Right atrium auricular region (tissue), 2 donors: ENCODE measurements at places on chromosomes 13 and 19.

- no peak for DNase-seq
Measured at GRCh38 chr19:6393983-6394412, 1.0 kb upstream of the GTF2F1 start.

DNA sequence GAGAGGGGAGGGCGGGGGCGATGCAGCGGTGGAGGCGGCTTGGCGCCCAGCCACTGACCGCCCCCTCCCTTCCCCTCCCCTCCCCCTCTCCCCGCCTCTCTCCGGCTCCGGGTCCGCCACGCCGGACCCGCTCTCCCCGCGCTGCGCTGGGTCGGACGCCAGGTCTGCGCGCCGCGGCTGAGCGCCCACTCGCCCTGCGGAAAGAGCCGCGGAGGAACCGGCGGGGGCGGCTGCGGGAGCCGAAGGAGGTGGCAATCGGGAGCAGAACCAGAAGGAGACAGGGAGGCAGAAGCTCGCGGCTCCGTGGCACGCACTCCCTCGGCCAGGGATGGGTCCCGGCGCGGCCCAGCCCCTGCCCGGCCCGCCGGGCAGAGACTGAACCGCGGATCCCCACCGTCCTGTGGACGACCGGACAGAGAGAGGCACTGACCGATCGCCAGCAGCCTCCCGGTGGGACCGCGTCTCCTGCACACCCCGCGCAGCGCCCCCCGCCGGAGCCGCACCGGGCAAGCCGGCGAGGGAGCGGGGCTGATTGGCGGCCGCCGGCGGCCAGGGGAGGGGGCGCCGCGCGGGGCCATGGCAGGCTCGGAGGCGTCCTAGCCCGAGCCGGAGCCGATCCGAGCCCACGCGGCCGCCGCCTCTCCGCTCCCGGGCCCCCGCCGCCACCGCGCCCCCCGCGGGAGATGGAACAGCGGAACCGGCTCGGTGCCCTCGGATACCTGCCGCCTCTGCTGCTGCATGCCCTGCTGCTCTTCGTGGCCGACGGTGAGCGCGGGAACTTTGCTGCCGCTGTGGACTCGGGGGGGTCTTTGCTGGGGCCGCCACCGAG is at the start of gene VSTM2B:
Gene VSTM2B, plus strand, starts transcription at position 94 of the 829 bp plus-strand sequence. Its CDS starts 590 bp downstream, at position 684.
- no peak for DNase-seq

DNA sequence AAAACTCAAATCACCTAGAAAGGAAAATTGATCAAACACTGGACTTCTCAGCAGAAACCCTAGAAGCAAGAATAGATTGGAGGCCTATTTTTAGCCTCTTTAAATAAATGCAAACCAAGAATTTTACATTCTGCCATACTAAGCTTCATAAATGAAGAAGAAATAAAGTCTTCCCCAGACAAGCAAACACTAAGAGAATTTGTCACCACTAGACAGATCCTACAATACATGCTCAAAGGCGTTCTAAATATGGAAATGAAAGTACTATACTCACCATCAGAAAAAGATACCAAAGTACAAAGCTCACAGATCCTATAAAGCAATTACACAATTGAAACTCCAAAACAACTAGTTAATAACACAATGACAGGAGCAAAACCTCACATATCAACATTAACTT is 578.1 kb downstream of the UQCRFS1 start:
- DNase-seq, result no peak

DNA sequence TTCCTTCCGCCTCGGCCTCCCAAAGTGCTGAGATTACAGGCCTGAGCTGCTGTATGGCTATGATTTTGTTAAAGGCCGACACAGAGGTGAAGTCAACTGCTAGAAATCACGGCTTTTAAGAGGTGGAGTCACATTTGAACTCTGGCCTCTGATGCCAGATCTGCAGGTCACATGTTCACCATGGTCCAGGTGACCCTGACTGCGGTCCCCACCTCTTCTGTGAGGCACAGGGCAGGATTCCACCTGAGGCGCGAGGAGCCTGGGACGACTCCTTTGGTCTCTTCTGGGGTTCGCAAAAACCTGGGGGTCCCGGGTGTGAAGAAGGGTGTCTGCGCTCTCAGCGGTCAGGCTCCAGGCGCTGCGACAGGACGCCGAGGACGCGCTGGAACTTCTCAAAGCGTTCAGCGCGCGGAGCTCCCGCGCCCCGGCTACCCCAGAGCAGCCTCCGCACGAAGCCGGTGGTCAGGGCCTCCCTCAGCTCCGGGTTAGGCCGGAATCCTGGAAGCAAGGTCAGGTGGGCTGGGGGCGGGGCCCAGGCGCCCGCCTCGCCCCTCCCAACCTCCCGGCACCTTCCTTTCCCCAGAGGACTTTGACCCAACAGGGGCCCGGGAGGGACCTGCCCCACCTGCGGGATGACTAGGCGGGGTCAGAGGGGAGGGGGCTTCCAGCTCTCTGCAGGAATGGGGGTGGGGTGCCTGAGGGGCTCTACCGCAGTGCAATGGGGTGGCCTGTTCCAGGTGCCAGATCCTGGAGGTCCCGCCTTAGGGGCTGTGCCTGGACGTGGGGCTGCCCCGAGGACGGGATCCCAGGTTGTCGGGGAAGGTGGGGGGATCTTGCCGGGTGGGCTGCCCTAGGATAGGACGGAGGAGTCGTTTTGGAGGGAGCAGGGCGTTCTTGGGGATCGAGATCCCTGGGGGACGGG is 13.0 kb downstream of the TRIP10 start:
- DNase-seq, result no peak

DNA sequence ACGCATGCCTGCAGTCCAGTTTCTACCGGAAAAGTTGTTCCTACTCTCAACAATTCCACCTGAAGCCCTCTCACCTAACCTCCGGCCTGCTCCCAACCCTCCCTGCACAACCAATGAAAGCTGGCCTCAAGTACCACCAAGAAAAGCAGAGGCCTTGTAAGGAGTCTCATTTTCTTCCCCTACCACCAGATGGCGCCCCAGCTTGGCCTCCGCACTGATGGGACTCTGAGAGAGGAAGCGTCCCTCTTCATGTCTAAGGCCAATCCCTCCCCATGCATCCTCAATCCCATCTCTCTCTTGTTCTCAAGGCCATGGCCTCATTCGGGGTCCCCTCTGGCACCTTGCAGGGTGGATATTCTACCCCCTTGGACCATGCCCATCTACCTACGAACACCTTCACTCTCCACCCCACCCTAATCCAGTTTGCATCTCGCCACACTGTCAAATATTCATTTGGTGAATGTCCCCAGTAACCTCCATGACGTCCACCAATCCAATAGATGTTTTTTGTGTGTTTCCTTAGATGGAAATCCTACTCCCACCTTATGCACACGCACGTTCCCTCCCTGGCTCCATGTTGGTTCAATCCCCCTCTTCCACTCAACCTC is 412.8 kb downstream of the ZNF536 start:
- DNase-seq, result peak; percentile 59

DNA sequence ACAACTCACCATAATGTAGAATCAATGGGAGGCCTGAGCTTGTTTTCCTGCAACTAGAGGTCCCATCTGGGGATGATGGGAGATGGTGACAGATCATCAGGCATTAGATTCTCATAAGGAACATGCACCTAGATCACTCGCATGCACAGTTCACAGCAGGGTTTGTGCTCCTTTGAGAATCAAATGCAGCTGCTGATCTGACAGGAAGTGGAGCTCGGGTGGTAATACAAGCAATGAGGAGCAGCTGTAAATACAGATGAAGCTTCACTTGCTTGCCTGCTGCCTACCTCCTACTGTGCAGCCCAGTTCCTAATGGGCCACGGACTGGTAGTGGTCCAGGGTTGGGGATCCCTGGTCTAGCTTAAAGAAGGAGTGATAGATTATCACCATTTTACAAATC is 33.0 kb downstream of the KPNA3 start:
- no peak for DNase-seq

DNA sequence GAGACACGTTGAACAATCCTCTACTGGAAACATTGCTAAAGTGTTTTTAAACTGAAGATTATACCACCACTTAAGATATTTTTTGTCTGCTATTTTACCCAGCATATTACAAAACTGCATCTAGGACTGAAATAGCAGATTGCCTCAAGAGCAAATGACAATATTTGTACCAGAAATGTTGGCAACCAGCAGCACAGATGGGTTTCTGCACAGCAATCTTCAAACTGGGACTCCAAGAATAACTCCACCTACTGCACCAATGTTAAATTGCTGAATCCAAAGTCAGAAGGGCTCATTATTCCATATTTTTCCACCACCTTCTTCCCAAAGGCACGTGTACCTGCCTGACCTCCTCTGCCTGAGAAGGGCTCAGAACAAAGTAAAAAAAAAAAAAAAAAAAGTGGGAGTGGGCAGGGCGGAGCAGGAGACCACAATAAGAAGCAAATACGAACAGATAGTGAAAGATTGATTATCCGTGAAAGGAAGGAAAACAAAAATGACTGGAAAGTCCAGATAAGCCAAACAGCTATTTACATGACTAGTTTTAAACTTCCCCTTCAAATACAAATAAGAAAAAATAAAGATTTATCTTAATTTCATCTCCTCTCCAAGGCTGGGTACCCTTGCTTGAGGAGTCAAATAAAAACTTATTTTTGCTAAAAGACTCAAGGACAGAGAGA is 79.4 kb downstream of the FOXO1 start:
- no peak for DNase-seq

DNA sequence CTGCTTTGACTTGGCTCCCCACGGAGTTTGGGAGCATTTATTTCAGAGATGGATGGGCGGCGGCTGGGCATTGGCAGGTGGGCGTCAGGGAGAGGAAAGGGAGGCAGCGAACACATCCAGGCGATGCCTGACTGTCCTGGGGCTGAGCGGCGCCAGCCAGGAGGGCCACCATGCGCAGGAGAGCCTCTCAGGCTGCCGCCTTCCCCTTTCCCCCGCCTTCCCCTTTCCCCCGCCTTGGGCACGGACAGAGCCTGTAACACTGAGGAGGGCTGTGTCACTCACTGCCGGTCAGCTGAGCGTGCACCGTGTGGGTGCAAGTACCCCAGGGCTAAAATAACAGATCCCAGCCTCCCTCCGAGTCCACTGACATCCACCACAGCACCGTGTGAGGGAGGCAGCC is 11.4 kb downstream of the MCF2L start:
- DNase-seq, result no peak

GRCh38 chr13:43054803-43055802 is 31.7 kb downstream of the DNAJC15 start:
- no peak for DNase-seq

GRCh38 chr13:20222553-20222952 is 9.6 kb downstream of the GJB6 start:
- DNase-seq, result no peak

- DNase-seq, result no peak
Measured at GRCh38 chr13:114044486-114044885, 70.6 kb upstream of the C13orf46 start.

GRCh38 chr13:44160591-44161191 is 212.9 kb upstream of the SERP2 start:
- DNase-seq, result no peak

DNA sequence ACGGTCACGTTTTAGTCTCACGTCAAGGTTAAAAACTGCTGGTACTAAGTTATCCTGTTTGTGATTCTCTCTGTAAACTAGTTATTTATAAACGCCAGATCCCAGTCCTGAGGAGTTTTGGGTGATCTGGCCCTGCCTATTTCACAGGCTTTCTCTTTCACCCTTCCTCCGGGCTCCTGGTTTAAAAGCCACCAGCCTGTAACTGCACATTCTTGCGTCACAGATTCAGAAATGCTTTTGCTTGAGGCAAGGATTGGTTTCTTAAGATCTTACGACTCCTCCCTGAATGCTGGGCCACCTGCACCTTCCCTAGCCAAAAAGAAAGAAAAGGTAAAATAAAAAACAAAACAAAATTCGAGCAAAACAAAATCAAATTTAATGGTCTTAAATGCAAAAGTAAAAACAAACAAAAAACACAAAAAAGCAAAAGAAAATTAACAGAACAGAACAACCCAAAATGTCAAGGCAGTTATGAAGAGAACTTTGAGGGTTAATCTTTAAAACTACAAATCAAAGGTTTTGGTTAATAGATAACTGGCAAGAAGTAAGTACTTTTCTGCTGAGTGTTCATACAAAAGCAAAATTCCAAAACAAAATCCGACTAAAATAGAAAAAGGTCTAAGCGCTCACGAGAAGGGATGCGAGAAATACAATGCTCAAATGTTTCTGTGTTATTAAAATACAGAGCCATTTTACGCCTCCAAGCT is 18.6 kb upstream of the TIMM44 start:
- DNase-seq, result no peak

- no peak for DNase-seq
Measured at GRCh38 chr19:17073869-17074633, 1.2 kb downstream of the HAUS8 start.

DNA sequence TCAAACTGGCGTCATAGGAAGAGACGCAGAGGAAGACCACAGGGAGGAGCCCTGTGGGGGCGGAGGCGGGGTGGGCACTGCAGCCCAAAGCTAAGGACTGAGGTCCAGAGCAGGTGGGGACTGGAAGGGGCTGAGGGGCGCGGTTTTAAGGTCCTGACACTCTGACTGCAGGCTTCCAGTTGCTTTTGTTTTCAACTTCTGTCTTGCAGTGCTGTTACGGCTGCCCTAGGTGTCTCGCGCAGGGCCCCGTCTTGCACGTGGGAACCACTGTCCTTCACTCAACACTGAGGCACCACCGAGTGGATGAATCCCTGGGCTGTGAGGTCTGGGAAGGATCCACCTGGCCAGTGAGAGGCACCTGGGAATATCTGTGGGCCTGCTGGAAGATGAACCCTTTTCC is 76.0 kb downstream of the TEX29 start:
- no peak for DNase-seq

GRCh38 chr13:20411638-20412342 is 113.9 kb downstream of the CRYL1 start:
- no peak for DNase-seq

DNA sequence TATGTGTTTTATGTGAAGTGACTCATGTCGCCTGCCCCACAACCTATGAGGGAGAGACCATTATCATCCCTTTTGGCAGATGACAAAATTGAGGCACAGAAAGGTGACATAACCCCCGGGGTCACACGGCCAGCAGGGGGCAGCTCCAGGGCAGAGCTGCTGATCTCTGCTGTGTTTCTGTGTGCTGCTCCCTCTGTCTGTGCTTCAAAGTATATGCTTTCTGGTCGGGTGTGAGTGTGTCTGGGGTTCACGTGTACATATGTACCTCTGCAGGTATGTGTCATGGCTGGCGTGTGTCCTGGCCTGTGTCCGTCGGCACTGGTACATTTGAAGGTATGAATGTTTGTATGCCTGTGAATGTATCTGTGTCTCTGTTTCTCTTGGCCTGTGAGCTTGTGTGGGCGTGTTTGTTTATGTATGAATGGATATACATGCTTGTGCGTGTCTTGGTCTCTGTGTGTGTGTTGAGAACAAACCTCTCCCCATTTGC is 7.1 kb downstream of the LIPE start:
- no peak for DNase-seq

GRCh38 chr13:36345438-36346221 is 564 bp downstream of the SPART start:
- DNase-seq, result peak; percentile 91

DNA sequence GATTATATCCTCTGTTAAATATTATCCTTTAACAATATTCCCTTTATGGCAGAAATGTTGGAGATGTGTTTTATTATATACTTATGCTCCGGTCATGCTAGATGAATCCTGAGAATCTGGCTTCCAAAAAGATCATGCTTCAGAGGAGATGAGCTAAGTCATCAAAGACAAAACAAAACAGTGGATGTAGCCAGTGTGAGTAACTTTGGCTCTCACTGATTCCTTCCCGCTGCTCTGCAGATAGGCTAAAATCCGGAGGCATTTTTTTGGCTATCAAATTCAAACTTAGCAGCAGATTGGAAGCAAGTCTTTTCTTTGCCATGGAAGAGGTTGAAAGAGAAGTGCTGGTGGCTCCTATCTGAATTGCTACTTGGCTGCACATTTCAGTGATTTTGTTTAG is 295.9 kb downstream of the GPC6 start:
- DNase-seq, result no peak

GRCh38 chr13:33032037-33032625 is 15.9 kb downstream of the KL start:
- no peak for DNase-seq

GRCh38 chr13:97431171-97431764 is 2.7 kb upstream of the RAP2A start:
- no peak for DNase-seq
